ENCODE measurements at places on chromosomes 3 and 15.

DNA sequence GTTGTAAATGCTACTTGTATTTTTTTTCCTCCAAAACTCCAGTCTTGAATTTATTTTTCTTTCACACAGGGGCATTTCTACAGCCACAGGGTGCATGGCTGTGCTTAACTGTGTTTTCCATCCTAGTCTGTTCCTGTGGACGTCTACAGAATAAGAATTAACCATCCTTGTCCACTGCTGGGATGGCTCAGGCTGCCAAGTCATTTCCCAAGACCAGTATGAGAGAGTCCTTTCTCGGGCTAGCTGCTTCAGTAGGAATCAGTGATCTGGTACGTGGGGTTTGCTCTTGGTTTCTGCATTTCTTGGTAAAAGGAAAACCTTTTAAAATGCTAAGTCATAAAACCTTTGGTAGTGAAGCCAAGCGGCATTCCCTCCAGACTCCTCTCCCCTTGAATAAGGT lies 29.8 kb downstream of the CHDH start:
- DNase-seq = no peak

GRCh38 chr3:194871143-194871863 lies 185.6 kb downstream of the FAM43A start:
- no peak for DNase-seq

DNA sequence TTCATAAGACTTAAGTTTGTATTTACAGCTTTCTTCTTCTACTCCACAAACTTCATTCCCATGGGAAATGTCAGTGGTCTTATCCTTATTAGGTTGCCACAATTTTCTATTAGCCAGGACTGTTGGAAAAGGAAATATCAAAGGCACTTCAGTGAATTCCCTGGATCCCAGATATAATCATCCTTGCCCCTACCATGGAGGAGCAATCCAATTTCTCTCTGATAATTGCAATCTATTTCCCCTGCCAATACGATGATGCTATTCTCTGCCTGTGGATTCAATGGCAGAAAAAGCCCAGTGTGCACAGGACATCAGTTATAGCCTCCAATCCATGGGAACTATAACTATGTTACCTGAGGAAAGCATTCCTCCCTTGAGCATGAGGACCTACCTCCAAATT lies 536.4 kb upstream of the UBE2E2 start:
- DNase-seq = no peak

DNA sequence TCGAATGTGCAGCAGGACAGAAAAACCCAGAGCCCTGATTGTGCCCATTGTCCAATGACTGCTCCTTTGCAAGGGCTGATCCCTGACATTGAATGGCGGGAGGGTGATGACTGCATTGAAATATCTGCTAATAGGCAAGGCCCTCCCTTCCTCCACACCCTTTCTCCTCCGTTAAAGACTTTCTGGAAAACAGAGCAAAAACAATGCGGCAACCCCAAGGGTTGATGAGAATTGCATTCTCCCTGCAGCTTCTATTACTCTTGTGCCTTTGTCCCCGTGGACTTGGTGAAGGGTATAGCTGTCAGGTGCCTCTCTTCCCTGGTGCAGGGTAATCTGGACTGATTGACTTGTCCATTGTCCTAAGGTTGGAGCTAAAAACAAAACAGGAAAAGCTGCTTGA lies 71.8 kb downstream of the THSD4 start:
- no peak for DNase-seq

- DNase-seq = no peak
These were observed 154.0 kb upstream of the GOLGA6L4 start for GRCh38 chr15:84081391-84082168.

DNA sequence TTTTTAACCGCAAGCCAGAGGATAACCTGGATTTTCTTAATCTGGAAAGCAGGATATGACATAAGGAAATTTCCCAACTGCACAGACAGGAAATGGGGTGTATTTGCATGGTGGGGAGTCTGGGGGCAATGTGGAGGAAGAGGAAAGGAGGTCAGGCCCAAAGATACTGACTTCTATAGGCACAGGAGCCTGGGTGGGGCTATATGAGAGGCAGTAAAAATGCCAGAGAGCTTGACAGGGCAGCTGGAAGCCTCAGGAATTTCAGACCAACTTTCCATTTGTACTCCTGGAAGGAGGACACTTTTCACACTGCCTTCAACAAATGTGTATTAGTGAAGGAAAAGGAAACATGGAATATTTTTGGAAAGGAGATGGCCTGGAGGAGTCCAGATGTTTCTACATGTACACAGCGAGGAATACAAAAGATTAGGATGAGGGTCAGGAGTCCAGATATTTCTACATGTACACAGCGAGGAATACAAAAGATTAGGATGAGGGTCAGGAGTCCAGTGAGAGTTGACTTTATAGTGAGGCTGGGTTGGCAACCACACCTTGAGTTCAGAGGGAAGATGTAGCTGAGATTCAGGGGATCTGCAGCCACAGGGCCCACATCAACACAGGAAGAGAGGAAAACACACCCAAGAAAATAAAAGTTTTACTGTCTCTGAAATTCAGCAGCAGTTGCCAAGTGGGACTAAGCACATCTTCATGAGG lies 111.9 kb upstream of the PTPRG start:
- no peak for DNase-seq

DNA sequence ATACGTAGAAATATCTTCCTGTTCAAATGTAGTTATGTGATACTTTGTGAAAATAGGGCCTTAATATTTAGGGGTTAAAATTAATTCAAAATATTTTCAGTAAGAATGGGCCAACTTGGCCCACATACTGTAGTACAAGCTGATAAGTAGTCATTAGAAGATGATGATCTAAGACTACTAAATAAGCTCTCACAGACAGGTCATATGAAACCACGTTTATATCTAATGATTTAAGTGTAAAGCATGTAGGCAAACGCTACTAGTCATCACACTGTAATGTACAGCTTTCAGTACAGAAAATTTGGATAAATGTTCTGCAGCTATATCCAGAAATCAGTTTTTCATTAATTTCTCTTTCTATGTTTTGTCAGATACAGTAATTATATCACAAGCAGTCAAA lies 228.6 kb downstream of the UBE2E2 start:
- no peak for DNase-seq

- no peak for DNase-seq
These were observed 42.4 kb upstream of the CMTM8 start for GRCh38 chr3:32195995-32196540.
